ENCODE measurements at places on chromosomes 16 and 17.

GRCh38 chr16:15051387-15051951 is 4.4 kb downstream of the NTAN1 start:
- DNase-seq = no peak

DNA sequence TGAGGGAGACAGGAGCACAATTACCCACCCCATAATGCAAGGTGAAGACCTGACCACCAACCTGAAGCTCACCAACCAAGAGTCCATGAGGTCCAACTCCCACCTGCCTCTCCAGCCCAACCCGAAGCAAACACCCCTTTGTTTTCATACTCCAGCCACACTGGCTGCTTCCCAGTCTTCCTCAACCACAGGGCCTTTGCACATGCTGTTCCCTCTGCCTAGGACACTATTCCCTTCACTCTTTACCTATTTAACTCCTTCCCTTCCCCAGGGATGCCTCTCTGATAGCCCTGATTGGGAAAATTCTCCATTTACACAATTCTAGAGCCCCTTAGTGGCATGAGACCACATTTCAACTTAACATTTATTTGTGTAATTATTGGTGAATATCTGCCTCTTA is 86.0 kb downstream of the VAT1L start:
- no peak for DNase-seq

- DNase-seq = no peak
Measured at GRCh38 chr17:16314189-16314588, 39.1 kb downstream of the CENPV start.

- no peak for DNase-seq
Measured at GRCh38 chr16:7914748-7915147, 582.1 kb downstream of the RBFOX1 start.

- no peak for DNase-seq
Measured at GRCh38 chr16:22217890-22218730, 12.0 kb downstream of the EEF2K start.

DNA sequence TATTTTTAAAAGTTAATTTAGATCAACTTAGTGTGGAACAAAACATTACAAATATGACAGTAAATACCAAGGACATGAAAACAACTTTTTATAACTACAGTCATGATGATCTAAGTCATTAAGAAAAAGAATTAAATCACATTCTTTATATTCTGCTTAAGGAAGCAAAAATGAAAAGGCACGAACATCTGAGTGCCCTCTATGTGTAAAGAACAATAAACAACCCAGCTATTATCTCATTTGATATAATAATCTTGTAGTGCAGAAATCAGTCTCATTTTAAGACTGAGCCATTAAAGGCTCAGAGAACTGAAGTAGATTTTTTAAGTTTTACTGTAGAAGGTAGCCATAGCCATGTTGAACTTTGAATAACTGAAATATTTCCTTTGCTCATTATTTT is 13.4 kb downstream of the MYO1D start:
- DNase-seq = no peak

- no peak for DNase-seq
Measured at GRCh38 chr16:68529608-68529930, 9.5 kb upstream of the ZFP90 start.

DNA sequence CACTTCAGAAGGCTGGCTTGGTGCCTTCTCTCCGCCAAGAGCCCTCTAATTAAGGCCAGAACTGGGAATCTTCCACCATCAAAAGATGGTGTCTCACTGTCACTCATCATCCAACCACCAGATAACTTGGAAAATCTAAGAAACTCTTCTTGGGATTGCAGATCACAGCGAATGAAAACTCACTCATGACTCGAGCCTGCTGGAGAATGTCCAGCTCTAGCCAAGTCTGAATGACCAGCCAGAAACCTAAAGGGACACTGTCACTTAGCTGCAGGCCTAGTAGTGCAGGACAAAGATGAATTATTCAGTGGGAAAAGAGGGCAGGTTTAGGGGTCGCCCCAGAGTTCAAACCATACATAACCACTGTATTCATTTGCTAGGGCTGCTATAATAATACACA is 107.8 kb downstream of the XYLT1 start:
- DNase-seq = no peak

GRCh38 chr17:17694169-17695081 is 13.2 kb downstream of the RAI1 start:
- DNase-seq = peak; percentile 61

- no peak for DNase-seq
Measured at GRCh38 chr17:72064606-72065193, 56.1 kb upstream of the SOX9 start.

DNA sequence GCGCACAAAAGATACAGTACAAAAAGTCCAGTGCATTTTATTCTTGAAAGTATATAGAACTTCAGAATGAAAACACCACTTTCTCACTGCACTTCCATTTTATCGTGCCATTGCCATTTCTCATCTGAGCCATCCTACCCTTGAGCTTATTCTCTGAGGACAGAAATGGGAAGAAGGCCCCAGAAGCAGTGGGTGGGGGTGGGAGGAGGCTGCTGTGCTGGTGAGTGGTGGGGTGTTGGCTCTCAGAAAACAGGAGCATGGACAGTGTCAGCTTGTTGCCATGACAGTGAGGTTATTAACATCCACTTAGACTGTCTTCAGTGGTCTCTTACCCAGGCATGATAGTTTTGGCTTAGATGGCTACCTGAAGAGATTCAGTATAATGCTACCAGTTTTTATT is 4.5 kb downstream of the ATMIN start:
- DNase-seq = no peak

- DNase-seq = peak; percentile 65
Measured at GRCh38 chr17:43368740-43369506, 29.9 kb upstream of the ARL4D start.

DNA sequence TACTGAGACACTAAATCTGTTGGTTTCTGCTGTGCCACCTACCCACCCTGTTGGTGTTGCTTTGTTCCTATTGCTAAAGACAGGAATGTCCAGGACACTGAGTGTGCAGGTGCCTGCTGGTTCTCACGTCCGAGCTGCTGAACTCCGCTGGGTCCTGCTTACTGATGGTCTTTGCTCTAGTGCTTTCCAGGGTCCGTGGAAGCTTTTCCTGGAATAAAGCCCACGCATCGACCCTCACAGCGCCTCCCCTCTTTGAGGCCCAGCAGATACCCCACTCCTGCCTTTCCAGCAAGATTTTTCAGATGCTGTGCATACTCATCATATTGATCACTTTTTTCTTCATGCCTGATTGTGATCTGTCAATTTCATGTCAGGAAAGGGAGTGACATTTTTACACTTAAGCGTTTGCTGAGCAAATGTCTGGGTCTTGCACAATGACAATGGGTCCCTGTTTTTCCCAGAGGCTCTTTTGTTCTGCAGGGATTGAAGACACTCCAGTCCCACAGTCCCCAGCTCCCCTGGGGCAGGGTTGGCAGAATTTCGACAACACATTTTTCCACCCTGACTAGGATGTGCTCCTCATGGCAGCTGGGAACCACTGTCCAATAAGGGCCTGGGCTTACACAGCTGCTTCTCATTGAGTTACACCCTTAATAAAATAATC is 14.6 kb downstream of the STH start:
- DNase-seq = peak; percentile 23

DNA sequence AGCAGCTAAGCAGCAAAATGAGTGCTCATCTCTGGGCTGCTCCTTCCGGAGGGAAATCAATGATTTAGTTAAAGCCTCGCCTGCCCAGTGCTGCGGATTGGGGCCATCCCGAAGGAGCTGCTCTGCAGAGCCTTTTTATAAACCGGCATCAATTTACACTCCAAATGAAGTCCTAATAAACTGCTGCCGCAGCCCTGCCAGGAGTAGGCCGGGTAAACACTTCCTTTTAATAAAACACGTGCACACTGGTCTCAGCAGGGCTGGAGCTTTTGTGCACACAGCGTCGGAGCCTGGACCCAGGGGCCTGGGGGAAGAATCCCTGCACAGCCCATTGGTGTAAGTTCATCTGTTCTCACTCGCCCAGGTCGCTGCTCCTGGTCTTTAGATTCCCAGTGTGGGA is 79.6 kb upstream of the HS3ST2 start:
- DNase-seq = no peak

DNA sequence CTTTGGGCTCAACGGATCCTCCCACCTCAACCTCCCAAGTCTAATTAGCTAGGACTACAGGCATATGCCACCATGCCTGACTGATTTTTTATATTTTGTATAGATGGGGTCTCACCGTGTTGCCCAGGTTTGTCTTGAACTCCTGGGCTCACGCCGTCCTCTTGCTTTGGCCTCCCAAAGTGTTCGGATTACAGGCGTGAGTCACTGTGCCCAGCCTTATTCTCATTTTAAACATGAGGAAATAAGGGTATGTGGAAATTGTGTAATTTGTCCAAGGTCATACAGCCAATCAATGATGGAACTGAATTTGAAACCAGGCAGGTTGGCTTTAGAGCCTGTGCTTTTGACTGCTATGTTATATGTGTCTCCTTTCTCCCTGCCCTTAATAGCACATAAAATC is 27.4 kb upstream of the AQP8 start:
- no peak for DNase-seq

- DNase-seq = no peak
Measured at GRCh38 chr16:57471852-57472664, 9.6 kb downstream of the POLR2C start.

- DNase-seq = peak; percentile 20
Measured at GRCh38 chr16:4052801-4053293, 63.4 kb downstream of the ADCY9 start.

- no peak for DNase-seq
Measured at GRCh38 chr17:73419881-73420280, 108.1 kb upstream of the CDC42EP4 start.

- DNase-seq = no peak
Measured at GRCh38 chr16:74622005-74622404, 15.1 kb upstream of the GLG1 start.

GRCh38 chr17:32912218-32912897 is 15.6 kb upstream of the TMEM98 start:
- DNase-seq = peak; percentile 13

GRCh38 chr16:13571036-13571435 is 348.9 kb upstream of the ERCC4 start:
- DNase-seq = no peak

DNA sequence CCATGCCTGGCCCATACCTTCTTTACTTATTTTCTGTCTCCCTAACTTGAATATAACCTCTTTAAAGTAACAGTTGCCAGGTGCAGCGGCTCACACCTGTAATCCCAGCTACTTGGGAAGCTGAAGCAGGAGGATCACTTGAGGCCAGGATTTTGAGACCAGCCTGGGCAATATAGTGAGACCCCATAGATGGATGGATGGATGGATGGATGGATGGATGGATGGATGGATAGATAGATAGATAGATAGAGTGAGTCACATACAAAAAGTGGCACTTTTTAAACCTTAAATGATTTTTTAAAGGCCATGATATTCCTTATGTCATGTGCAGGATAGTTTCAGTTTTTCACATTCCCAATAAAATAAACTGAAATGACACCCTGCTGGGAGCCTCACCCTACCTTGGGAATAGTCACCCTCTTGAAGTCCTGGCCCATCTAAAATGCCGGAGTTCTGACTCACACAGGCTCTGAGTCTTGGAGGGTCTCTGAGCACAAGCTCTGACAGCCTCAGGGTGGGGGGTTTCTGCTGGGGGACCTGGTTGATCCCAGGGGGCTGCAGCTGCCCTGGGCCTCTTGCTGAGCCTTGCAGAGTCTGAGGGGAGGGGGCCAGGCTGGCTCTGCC is 26.2 kb downstream of the CPNE2 start:
- DNase-seq = no peak

DNA sequence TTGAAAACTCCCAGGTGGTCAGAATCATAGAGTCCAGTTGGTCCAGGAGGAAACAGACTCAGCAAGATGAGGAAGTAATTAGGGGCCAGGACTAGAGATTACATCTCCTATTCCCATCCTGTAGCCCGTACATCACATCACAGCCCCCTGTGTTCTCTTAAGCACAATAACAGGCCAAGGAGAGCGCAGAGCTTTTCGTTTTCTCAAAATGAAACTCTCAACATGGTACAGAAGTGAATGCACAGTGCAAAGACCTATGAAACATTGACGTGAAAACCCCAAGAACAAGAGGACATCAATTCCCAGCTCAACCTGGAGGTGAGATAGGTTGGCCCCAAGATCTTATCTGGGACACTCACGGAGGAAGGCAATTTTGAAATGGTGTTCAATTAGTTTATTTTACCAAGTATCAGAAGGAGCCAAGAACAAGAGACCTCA is 9.0 kb downstream of the PIK3R5 start:
- no peak for DNase-seq

- no peak for DNase-seq
Measured at GRCh38 chr16:51419768-51420167, 268.7 kb upstream of the SALL1 start.

- no peak for DNase-seq
Measured at GRCh38 chr17:59365383-59365981, 34.0 kb downstream of the YPEL2 start.

DNA sequence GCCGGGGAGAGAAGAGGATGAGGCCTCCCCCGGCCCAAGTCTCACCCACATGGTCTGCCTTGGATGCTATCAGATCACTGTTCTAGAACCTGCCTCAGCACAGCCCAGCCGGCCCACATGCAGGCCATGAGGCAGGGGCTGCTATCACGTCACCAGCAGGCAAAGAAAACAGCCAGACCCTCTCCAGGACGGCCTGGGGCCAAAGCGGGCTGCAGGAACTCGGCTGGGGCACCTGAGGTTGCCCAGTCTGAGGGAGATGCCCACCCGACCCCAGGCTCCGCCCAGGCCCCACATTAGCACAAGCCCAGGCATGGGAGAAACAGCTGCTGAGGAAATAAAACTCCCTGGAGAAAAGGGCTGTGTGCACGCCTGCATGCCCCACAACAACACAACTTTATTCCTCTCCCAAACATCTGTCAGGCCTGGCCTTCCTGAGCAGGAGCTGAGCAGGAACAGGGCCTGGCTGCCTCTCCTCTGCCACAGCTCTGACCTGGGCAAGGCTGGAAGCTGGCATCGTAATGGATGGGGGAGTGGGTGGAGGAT is 6.7 kb upstream of the SMIM5 start:
- DNase-seq = no peak

DNA sequence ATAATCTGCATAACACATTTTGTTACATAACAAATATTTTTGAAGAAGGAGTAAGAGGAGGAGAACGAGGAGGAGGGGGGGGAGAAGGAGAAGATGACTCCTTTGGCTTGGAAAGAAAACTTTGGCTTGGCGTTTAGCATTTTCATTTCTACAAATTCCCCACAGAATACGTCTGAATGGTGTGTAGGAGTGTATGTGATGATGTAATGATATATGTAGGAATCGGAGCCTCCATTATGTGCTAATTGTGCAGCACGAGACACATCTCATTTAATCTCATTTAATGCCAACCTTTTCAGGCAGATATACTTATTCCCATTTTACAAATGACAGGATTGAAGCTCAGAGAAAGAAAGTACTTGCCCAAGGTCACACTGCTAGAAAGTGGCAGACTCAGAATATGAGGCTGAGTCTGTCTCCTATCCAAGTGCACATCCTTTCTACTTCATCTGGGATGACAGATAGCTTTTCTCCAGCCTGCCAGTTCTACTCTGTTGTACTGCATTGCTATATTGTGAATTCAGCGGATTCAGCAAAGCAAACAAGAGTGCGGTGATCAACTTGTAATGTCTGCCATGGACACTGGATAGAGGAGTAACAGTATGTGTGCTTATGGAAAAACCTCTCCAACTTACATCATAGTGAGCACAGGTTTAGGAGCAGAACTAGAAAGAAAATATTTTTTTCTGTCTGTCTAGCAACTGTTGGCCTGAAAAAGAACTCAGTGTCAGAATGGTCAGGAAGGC is 10.4 kb upstream of the SLC47A2 start:
- no peak for DNase-seq

Measured in caudate nucleus (tissue), 63 donors.